Stimulated activated CD4-positive, alpha-beta T cell treated with anti-CD3 and anti-CD28 coated beads, Interleukin-4, amount 100 ng/mL, for 48 hours (primary cell): ENCODE measurements at places on chromosomes 2 and 18.

- DNase-seq: no peak
These were observed 28.1 kb upstream of the NOTO start for GRCh38 chr2:73174244-73174643.

- no peak for DNase-seq
These were observed 29.8 kb upstream of the TBR1 start for GRCh38 chr2:161386228-161386824.

DNA sequence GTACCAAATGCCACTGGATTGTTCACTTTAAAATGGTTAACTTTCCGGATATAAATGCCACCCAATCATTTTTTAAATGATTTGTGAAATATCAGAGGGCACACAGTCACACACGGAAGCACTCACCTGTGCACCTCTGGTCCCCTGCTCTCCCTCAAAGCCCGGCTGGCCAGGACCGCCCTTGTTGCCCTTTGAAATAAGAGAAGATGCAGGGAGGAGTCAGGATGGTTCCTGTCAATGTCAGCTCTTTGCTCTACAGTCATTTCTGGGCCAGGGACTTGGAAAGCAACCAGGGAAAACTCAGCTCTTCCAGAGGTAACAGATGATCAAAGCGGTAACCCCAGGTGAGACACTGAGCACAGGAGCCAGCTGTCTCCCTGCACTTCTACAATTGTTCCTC, 60.7 kb downstream of the COL6A3 start:
- DNase-seq: no peak

GRCh38 chr2:6564326-6564725, 301.4 kb downstream of the CMPK2 start:
- no peak for DNase-seq

GRCh38 chr2:42618116-42618515, 49.7 kb downstream of the MTA3 start:
- no peak for DNase-seq

GRCh38 chr2:65724336-65724735, 291.9 kb upstream of the SPRED2 start:
- no peak for DNase-seq

DNA sequence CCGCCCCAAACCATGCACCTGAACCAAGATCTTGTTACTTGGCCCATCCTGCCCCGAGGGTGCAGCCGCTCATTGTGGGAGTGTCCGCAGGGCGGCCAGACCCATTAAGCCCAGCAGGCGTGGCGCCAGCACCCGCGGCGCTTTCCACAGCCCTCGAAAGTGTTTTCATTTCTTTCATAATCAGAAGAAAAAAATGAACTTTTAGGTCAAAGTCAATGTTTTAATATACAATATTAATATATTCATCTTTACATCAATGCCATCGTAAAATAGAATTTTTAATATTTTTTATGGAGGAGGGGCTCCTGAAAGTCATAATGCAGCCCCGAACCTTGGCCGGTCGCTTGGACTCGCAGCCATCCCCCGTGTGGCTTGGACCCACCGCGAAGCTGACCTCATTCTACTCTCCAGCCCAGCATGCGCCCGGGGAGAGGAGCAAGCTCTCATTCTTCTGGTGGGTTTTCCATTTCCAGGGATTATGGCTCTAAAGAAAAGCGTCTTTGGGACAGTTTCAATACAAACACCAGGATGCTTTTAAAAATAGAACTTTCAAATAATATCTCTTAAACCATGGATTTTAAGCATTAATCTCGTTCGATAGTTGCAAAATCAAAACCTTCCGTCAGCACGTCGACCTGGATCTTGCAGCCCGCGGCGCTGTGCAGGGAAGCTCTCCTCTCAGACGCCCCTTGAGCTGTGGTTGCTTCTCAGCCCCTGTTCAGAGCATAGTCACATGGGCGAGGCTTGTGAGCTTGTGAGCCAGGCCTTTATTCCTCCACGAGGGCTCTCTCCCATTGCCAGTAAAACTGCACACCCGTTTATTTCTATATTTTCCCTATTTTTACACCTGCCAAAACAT, 17.2 kb upstream of the ASB1 start:
- DNase-seq: no peak

GRCh38 chr2:40450066-40450795, 1.7 kb downstream of the SLC8A1 start:
- DNase-seq: no peak

GRCh38 chr2:75076088-75076487, 117.6 kb downstream of the POLE4 start:
- DNase-seq: no peak

DNA sequence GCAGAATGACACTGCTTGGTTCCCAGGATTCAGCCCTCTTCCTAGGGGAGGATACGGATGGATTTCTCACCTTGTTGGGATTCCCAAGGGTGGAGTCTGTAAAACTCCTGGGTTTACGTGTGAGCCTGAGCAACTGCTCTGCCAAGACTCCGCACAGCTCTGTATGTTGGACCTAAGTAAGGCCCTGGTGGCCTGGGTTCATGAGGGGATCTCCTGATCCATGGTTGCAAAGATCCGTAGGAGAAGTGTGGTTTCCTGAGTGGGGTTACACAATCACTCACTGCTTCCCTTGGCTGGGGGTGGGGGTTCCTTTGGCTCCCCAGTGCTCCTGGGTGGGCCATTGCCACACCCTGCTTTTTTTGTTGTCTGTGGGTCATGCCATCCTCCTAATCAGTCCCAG, 37.7 kb downstream of the ANKRD12 start:
- DNase-seq: no peak
